Right renal cortex interstitium (tissue), 3 donors: ENCODE measurements at places on chromosomes 16 and 17. TPM values are rescaled to one million over a fixed set of nuclear protein-coding genes. Genes with fewer than 3 reads are reported as not detected.

The PRSS36 gene
- polyA plus RNA-seq, result 1.2 TPM

The SULT1A1 gene
- polyA plus RNA-seq, result 22.4 TPM

The ARL6IP1 gene
- 308 TPM for polyA plus RNA-seq

The C16orf90 gene
- not detected for polyA plus RNA-seq

The SNTB2 gene
- polyA plus RNA-seq, result 11.0 TPM

The NPB gene
- polyA plus RNA-seq, result 0.96 TPM

The NPIPA8 gene
- 104 TPM for polyA plus RNA-seq

DNA sequence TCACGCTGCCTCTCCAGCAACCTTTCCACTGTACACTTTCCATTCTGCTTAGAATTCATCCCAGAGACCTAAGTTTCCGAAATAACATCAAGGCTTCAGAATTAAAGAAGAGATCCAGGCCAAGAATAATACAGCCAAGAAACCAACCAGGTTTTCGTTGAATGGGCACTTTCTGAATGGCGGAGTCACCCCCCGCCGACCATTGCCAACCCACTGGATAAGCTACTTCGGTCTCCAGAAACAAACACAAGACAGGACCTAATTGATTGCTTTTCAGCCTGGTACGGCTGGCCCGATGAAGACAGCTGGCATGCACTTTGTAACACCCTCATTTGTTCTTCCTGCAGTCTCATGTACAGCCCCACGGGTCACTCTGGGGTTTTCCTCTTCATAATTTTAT, 308.1 kb upstream of the ZFHX3 start:
- DNase-seq, result no peak

DNA sequence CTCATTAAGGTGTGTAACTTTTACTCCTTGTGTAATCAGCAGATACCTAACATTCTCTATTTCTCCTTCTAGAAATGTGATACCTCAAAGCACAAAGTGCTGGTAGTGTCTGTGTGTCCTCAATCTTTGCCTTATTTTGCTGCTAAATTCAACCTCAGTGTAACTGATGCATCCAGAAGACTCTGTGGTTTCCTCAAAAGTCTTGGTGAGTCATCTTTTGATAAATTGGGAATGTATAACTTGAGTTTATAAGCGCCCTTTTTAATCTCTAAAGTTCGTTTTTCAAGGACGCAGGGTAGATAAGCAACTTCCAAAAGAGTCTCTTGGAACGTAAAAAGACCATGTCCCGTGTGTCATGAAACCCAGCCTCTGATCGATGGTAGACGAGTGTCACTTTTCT, 10.2 kb downstream of the NARF start:
- DNase-seq, result no peak

DNA sequence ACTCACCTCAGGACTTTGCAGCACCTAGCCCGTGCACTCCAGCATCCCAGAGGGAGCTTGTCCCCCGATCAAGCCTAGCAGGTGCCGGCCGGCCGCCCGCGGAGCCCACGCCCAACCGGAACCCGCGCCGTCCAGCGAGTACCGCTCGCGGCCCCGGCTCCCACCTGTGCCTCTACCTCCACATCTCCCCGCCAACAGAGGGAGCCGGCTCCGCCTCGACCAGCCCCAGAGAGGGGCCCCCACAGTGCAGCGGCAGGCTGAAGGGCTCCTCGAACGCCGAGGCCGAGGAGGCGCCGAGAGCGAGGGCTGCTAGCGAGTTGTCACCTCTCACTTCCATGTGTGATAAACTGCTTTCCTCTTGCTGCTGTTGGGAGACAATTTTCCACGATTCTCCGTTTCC, 41.1 kb upstream of the DHRS7B start:
- no peak for DNase-seq

GRCh38 chr17:74592087-74592990, at the start of gene CD300LD:
Gene CD300LD (minus strand): TSS chr17:74592283. CDS start chr17:74592202, 81 bp downstream.
- DNase-seq, result no peak

GRCh38 chr17:33459078-33459940, 166.2 kb upstream of the ASIC2 start:
- no peak for DNase-seq

- DNase-seq, result no peak
Measured at GRCh38 chr16:19882646-19883045, 2.0 kb downstream of the GPRC5B start.

- no peak for DNase-seq
Measured at GRCh38 chr17:56793531-56793930, 40.2 kb downstream of the C17orf67 start.

DNA sequence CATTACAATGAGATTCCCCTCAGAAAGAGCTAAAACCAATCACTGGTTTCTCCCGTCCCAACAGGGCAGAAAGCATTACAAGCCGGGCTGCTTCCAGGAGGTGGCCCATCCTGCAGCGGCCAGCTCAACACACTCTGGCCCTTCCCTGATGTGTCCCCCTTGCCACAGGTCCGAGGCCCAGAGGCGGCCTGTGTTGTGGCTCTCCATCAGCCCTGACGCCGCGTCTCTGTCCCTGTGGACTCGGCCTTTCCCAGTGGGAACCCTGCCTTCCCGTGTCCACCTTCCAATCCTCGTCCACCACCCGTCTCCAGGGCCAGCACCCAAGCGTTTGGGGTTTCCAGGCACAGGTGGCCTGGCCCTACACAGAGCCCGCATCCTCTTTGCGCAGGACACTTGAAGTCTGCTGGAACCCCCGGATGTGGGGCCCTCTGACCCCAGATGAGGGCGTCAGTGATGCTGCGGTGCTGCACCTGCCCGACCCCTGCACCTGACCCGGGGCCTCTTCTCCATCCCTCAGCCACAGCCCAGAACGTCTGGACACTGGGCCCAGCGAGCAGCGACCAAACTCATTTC, 21.1 kb downstream of the RAB40B start:
- DNase-seq, result no peak
